HCEC 1CT (cell line): ENCODE measurements at places on chromosomes 5 and 9.

GRCh38 chr9:88177371-88177770 is 39.1 kb upstream of the SPATA31C2 start:
- no peak for DNase-seq

DNA sequence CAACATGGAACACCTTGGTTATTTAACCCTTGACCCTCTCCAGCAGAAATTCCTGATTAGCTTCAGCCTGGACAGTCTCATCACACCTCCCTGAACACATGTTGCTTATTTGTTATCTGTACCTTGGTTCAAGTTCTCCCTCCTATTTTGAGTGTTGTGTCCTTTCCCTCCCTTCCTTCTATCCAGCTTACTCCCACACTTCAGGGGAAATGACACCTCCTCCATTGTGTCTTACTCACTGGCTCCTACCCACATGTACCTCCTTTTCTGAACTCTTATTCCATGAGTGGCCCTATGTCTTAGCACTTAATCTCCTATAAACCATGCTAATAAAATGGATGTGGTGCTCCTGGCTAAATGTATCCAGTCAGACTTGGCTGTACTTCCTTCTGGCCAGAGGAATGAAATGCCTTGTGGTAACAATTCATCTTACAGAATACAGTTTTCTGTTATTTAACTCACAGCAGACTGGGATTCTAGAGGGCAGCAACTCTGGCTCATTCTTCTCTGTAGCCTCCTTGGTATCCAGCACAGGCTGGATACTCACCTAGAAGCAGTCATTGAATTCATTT is 11.2 kb downstream of the LIX1 start:
- DNase-seq = no peak

- peak; percentile 85 for DNase-seq
Observed at GRCh38 chr5:73066466-73066865, 53.9 kb upstream of the TMEM171 start.

DNA sequence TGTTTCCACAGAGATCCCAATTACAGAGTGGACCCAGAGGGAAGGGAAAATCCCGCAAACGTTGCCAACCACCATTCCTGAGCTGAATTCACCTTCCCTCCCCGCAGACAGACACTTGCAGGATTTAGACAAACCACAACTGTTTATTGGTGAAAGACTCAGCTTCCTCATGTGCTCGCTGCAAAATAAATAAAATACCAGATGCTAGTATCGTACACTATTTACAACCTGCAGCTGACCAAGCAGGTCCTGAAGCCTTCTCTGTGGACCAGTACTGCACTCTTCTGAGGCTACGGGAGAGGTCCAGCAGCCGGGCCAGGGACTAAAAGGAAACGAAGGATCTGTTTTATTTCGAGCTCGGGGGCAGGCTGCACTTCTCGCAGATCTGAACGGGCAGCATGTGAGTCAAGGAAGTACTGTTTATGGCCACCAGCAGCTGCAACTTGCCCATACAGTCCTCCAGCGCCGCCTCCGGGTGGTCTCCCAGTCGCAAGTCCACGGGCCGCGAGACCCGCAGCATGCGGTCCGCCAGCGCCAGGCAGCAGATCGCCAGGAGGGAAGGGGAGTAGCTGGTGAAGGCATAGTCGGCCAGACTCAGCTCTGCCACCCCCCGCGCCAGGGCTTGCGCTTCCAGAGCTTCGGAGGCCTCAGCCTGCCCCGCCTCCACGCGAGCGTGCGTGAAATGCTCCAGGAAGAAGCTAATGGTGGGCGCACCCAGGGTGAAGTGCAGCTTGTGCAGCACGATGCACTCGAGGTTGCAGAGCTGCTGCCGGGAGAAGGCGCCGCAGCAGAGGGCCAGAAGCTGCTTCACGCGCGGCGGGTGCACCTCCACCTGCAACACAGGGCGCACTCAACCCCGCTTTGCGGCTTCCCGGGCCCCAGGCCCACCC is 2.1 kb downstream of the CCNO start:
- DNase-seq = no peak

- no peak for DNase-seq
Observed at GRCh38 chr9:93683331-93684134, 107.1 kb downstream of the PHF2 start.
